ENCODE measurements at places on chromosomes 5 and 9. TPM values are rescaled to one million over a fixed set of nuclear protein-coding genes. Genes with fewer than 3 reads are reported as not detected.

The AHRR gene
- total RNA-seq = 15.6 TPM

DNA sequence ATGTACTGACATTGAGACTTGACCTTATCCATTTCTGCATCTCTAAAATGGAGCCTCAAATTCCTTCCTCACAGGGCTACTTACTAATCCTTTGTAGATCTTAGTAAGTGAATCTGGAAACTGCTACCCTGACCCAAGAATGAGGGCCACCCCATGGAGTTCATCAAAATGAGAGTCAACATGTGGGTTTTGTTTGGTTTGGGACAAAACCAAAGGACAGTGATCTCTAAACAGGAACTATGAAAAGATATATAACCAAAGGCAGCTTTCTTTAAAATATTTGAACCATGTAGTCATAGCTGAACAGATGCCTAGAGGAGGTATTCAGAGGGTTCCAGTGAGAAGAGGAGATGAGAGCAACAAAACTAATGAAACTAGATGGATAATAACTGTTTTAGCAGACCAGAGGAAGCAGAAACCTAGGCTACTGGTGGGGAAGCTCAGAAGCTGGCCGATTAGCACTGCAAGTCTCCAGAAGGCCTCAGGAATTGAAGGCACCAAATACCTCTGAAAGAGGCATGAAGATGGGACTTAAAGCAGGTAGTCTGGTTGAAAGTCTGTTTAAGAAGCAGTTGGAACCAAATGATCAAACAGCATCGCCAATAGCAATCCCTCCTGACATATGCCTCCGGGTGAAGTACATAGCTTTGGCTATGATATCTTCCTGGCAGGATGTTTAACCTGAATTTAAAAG lies 45.8 kb downstream of the THOC3 start:
- H3K4me1 ChIP-seq = peaks cover 19% of the 10 kb centered on the region
- H3K36me3 ChIP-seq = no peaks in the 10 kb centered on the region
- no peaks in the 10 kb centered on the region for H3K27me3 ChIP-seq

- H3K4me1 ChIP-seq = peaks cover 4% of the 10 kb centered on the region
- H3K27me3 ChIP-seq = peaks cover 2% of the 10 kb centered on the region
- no peak for DNase-seq
- no peaks in the 10 kb centered on the region for H3K36me3 ChIP-seq
- no peak overlapping the region for H3K4me3 ChIP-seq
Measured at GRCh38 chr5:173554989-173555705, 61.3 kb downstream of the BOD1 start.

DNA sequence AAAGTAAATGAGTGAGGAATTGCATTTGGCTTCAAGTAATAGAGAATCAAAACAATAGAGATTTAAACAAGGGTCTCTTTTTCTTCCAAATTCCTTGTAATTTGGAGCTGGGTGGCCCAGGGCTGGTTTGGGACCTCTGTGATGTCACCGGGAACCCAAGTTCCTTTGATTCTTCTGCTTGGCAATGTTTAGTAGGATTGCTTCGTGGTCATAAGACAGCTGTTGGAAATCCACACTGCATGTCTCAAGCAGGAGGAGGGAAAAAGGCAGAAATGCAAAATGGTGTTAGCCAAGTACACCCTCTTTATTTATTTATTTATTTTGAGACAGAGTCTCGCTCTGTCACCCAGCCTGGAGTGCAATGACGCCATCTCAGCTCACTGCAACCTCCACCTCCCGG lies 72.6 kb upstream of the IL12B start:
- H3K27ac ChIP-seq = no peak overlapping the region
- no peak for DNase-seq
- no peak overlapping the region for H3K4me3 ChIP-seq
- H3K27me3 ChIP-seq = peaks cover 19% of the 10 kb centered on the region

The CTSV gene
- total RNA-seq = 0.54 TPM

DNA sequence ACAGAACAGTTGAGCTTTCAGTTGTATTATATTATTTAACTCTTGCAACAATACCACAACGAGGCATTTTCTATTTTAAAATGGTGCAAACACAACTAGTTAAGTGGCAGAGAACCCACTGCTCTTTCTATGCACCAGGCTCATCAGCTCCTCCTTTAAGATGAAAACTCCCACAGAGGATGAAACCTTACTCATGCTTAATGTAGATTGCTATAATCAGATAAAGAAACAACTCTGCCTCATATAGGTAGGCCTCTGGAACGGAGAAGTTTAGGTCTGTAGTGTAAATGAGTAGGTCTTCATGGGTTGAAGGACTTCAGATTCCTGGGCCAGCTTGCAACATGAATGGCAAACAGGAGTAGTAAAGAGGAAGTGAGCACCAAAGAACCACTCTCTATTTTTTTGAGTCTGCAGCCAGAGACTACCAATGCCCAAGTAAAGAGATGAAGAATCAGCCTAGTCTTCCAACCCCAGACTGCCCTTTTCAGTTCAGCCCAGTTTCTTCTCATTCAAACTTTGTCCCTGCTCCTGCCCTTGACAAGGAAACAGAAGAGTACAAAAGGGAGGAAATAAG lies 33.9 kb downstream of the HACD4 start:
- H3K27ac ChIP-seq = no peak overlapping the region
- DNase-seq = no peak
- H3K27me3 ChIP-seq = no peaks in the 10 kb centered on the region
- no peaks in the 10 kb centered on the region for H3K4me1 ChIP-seq

DNA sequence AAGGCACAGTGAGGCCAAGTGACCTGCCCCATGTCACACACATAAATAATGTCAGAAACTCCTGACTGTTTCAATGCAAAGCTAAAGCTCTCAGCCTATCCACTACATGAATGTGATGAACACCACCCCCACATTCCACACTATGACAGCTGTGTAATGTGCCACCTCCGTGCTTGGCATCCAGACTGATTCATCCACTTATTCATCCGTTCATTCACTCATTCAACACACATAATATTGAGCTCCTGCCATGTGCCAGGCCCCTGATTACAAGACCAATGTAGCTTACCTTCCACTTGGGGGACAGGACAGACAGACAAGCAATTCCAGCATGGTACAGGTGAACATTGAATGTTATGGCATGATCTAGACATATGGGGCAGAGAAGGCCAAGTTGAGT lies 46.2 kb upstream of the FABP6 start:
- peak; percentile 8 for DNase-seq
- H3K27me3 ChIP-seq = no peaks in the 10 kb centered on the region
- no peaks in the 10 kb centered on the region for H3K36me3 ChIP-seq
- no peak overlapping the region for H3K27ac ChIP-seq
- 0 out of 2 replicates have a peak, but pooled peaks cover 2% of the 10 kb centered on the region for H3K4me1 ChIP-seq

The DMGDH gene
- 0.18 TPM for total RNA-seq
